GM13977 (cell line): ENCODE measurements at places on chromosomes 3 and 15.
A peak's percentile ranks its signal among the peaks of the same experiment; 100 is the strongest.

DNA sequence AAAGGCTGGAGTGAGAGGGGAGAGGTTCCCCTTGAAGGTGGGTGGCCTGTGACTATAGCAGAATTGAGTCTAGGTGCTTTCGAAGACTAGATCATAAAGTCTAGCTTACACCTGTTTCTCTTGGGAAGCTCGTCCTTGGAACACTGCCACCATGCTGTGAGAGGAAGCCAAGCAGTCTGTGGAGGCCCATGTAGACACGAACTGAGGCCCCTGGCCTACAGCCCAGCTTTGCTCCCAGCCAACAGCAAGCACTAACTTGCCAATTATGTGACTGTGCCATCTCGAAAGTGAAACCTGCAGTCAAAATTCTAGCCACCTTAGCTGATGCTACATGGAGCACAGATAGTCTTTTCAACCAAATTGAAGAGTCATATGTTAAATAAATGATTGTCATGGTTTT, 190.5 kb upstream of the NECTIN3 start:
- no peak for DNase-seq

DNA sequence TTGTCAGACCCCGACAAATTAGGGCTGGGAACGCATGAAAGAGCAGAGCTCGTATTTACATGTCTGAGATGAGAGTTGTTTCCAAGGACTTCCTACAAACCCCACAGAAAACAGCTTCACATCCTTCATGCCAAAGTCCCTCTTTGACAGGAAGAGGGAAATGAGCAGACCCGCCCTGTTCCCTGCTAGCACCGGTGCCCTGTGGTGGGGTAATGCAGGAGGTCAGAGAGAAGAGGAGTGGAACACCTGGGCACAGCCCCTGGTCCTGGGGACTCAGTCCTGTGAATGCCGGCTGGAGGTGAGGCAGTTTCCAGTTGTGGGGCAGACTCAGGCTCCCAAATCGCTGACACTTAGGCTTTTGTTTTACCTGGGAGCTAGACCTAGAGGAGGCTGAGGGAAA, 4.0 kb downstream of the PLA2G4D start:
- DNase-seq, result no peak

- no peak for DNase-seq
These were observed 147.5 kb downstream of the OSBPL10 start for GRCh38 chr3:31833391-31834190.

DNA sequence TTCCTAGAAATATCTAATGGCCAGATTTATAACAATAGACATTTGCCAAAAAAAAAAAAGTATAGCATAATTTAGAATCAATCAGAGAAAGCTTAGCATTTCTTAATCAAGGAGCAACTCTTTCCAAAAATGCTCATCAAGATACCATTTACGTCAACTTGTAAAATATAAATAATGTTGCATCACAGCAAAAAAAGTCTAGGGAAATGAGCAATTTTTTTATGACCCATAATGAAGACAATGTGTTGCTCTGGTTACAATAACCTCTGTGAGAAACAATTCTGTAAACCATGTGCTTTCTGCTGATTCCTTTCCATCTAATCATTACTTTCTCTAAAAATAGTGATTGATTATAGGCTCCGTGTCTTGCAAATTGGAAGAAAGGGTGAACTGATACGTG, 36.3 kb downstream of the KBTBD8 start:
- DNase-seq, result no peak

DNA sequence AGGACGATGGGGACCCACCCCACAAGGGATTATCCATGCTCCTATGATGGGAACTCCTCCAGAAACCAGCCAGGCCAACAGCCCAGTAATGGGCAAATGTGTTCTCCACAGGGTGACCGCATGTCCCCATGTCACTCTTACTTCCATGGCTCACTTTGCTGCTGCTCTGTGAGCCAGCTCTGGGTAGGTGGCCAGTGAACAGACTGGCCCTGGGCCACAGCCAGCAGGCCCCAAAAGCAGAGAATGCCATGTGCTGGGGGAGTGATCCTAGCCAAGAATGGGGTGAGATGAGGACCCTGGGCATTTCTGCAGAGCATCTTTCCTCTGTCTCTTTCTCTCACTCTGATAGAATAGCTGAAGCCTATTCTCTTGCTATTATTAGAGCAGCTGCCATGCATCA, 391.4 kb downstream of the LRTM1 start:
- DNase-seq, result no peak

DNA sequence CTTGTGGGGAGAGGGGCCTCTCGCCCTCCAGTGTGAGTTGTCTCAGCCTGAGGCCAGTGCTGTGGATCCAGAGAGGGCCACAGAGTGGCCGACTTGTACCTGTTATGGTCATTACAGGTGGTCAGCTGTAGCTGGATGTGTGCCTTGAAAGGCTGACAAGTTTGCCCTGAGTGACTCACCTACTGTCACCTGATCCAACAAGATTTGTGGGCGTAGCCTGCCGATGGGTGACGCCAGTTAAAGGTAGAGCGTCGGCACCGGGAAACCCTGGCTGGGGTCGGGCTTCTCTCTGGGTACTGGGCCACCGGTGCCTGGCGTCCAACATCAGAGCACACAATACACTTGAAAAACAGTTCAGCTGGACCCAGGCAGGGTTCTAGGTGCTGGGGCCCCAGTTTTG, 2.8 kb upstream of the ISG20 start:
- no peak for DNase-seq

DNA sequence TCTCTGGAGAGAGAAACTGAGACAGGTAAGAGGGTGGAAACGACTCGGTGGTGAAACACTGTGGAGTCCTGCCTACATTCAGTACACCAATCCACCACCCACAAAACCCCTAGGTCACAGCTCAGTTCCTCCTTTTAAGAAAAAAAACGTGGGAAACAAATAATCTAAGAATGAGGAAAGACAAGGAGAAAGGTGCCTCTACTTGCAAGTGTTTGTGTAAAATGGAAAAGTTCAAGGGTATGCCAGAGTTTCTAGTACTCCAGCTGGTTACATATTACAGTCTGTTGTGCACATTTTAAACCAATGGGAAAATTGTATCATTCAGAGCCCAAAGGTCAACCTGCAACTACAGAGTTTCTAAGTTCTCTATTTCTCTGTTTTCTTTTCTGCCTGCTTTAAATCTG, 32.2 kb downstream of the HGD start:
- DNase-seq, result no peak

DNA sequence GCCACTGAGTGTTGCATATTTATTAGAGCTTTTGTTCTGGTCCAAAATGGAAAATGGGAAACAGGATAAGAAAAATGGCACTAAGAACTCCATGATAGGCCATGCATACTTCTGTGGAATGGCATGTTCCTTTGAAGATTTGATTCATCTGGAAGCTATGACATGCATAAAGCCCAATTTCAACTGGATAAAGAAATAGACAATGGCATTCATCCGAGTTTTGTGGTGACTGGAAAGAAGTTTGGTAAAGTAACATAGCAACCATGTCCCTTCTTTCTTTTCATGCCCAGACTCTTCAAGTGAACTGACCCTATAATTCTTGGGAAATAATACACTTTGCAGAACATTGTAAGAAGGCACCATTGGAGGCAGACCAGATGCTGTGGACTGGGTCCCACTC, 368.4 kb upstream of the IL12A start:
- no peak for DNase-seq

- no peak for DNase-seq
These were observed 5.5 kb downstream of the GRIP2 start for GRCh38 chr3:14534516-14535191.

GRCh38 chr3:23691357-23691895, 114.3 kb upstream of the UBE2E1 start:
- no peak for DNase-seq

- DNase-seq, result no peak
These were observed 15.2 kb downstream of the RFTN1 start for GRCh38 chr3:16498130-16498890.

DNA sequence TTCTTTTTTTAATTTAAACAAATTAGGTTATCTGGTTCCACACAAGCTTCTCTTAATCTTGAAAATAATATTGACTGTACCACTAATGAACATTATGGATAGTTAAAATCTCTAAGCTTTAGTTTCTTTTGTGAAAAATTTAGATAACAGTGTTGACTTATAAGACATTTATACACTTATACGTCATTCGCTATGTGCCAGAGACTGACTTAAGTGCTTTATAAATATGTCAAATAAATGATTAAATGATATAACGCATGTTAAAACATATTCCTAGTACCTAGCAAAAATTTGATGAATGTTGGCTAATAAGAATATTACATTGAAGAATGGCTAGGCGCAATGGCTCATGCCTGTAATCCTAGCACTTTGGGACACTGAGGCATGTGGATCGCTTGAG, 96.3 kb downstream of the PCCB start:
- DNase-seq, result no peak

GRCh38 chr15:38308797-38309196, 56.2 kb downstream of the SPRED1 start:
- DNase-seq, result no peak

GRCh38 chr15:68639926-68640600, 61.3 kb downstream of the CORO2B start:
- no peak for DNase-seq

- DNase-seq, result no peak
These were observed 60.3 kb downstream of the STRIT1 start for GRCh38 chr3:155233213-155233612.

- DNase-seq, result peak; percentile 60
These were observed at the start of gene MRAS for GRCh38 chr3:138347960-138348753. MRAS (plus strand) TSS chr3:138348579; CDS start chr3:138372884, 24,305 bp downstream.

- DNase-seq, result no peak
These were observed 50.9 kb downstream of the KLHL6 start for GRCh38 chr3:183504597-183504996.

- DNase-seq, result no peak
These were observed 242.3 kb downstream of the FHIT start for GRCh38 chr3:61008998-61009380.

DNA sequence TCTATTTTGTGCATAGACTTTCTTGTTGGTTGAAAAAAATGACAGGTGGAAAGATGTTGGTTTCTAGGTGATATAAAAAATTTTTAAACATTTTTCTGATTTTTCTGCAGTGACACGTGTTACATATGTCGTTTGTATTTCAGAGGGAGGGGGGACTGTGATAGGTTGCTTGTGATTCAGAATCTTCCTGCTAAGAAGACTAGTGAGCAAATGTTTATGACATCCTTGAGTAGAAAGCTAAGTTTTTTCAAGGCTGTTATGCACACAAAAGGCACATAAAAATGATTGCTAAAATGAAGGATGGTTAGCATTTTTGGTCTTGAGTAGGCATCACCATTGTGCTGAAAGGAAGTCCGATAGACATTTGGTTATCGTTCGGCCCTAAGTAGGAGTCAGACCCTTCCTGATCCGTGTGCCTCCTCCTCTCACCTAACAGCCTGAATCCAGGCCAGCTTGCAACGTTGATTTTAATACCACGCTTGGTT, 1.5 kb downstream of the ZNF639 start:
- DNase-seq, result peak; percentile 45

- no peak for DNase-seq
These were observed 75.1 kb upstream of the OSTN start for GRCh38 chr3:191123946-191124345.

DNA sequence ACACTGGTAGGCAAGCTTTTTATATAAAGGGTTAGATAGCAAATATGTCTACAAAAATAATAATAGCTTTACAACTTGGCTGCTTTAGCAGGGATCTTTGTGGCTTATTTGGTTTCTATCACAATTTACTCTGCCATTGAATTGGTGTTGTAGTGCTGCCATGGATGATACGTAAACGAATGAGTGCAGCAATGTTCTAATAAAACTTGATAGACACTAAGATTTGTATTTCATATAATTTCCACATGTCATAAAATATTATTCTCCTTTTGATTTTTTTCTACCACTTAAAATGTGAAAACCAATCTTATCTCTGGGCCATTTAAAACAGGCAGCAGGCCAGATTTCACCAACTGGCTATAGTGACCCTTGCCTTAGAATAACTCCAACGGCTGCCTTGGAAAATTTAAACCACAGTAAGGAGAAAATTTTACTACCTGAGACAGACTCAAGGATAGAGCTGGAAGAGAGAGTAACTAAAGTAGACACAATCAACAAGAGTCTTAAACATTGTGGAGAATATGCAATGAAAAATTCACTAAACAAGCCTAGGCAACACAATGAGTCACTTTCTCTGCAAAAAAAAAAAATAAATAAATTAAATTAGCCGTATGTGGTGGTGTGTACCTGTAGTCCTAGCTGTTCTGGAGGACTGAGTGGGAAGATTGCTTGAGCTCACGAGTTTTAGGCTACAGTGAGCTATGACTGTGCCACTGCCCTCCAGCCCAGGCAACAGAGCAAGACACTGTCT, 8.1 kb downstream of the NPHP3 start:
- DNase-seq, result no peak

- no peak for DNase-seq
These were observed 27.5 kb downstream of the ANXA2 start for GRCh38 chr15:60370105-60370868.

DNA sequence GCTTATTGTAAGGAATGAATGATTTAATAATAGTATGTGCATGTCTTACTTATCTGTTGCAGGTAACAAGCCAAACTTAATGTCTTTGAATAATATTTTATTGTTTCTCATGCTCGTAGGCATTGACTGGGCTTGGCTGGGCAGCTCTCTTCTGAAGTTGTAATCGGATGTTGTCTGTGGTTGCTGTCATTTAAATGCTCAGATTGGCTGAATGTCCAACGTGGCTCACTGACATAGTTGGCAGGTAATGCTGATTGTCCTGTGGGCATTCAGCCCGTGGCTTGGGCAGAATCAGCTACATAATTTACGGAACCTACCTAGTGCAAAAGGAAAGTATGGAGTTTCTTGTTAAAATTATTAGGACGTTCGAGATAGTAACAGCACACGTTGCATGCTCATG, 297.4 kb upstream of the GBE1 start:
- no peak for DNase-seq

- DNase-seq, result no peak
These were observed 15.5 kb downstream of the TATDN2 start for GRCh38 chr3:10263646-10264363.

DNA sequence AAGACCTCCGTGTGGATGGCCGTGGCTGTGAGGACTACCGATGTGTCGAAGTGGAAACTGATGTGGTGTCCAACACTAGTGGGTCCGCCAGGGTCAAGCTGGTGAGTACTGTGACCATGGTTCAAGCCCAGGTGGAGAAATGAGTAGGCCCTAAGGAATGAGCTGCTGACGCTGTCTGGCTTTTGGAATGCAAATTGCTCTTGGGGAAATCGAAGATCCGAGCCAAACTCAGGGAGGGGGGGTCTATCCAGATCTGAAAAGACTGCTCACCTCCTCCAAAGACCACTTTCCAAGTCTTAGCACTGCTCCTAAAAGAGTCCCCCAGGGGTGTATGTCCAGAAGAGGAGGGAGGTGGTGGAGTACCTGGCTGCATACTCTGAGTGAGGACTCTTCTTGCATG, 13.1 kb downstream of the EXOSC7 start:
- no peak for DNase-seq

GRCh38 chr15:38650384-38650783, 85.8 kb upstream of the RASGRP1 start:
- no peak for DNase-seq

- no peak for DNase-seq
These were observed 269.4 kb upstream of the CTDSPL start for GRCh38 chr3:37592328-37592727.

- DNase-seq, result no peak
These were observed 6.6 kb downstream of the DIPK2A start for GRCh38 chr3:143978263-143978631.
